NCI-H526 (cell line): ENCODE measurements at places on chromosomes 16 and 17.
A peak's percentile ranks its signal among the peaks of the same experiment; 100 is the strongest.

- DNase-seq, result peak; percentile 16
These were observed 744 bp downstream of the CMIP start for GRCh38 chr16:81445143-81445961.

DNA sequence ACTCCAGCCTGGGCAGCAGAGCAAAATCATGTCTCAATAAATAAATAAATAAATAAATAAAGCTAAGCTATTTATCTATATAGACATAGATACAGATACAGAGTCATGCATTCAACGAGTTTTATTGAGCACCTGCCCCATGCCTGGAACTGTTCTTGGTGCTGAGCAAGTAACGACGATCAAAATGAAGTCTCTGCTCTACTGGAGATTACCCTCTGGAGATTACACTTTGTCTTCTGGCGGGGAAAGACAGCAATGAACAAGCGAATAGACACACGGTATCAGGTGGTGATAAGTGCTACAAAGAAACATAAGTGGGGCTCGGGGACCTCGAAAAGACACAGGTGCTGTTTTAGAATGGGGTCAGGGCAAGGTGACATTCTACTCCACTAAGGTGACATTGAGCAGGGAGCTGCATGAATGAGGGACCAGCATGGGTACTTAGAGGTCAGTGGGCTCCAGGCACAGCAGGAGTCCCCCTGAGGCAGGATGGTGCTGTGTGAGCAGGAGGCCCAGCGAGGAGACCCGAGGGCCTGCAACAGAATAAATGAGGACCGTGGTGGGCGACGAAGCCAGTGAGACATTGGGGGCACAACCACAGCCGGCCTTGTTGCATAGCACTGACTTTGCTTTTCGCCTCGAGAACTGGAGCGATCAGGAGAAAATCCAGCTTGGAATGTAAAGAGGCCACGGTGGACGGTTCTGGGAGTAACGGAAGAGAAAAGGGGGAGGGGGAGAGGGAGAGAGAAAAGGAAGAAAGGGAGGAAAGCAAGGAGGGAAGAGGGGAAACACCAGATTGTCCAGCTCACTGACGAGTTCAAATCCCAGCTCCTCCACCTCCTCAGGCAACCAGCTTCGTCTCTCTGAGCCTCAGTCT lies 42.4 kb upstream of the MEAK7 start:
- no peak for DNase-seq

GRCh38 chr16:50298591-50299507 lies 32.5 kb downstream of the ADCY7 start:
- DNase-seq, result no peak

DNA sequence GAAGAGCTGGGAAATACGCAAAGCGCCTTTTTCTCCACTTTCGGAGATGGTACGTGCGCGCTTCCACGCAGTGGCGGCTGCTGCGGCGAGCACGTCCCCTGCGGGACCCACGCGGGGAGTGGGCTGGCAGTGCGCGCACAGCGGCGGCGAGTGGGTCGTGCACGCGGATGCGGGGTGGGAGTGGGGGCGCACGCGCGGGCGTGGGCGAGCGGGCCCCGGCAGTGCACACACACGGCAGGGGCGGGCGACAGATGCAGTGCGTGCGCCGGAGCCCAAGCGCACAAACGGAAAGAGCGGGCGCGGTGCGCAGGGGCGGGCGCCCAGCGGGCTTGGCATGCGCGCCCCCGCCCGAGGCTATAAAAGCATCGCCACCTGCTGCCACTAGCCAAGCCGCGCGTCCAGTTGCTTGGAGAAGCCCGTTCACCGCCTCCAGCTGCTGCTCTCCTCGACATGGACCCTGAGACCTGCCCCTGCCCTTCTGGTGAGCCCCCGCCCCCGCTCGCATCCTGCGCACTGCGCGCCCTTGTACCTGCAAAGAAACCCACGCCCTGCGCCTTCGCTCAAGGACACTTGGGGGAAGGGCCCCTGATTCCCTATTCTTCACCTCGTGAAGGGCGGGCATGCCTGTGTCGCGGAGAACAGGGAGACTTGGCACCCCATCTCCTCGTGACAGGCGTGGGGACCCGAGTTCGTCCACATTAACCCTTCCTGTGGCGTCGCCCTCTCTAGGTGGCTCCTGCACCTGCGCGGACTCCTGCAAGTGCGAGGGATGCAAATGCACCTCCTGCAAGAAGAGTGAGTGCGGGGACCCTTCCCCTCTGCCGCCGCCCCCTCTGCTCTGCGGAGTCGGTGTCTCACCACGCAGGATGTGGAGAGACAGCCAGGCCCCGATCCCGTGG lies at the start of gene MT3:
TSS of gene MT3 (plus strand) at position 388 of the 899 bp plus-strand sequence. CDS start at position 451, 63 bp downstream.
- DNase-seq, result peak; percentile 45

GRCh38 chr16:72609066-72609465 lies 437.1 kb upstream of the PMFBP1 start:
- DNase-seq, result no peak

DNA sequence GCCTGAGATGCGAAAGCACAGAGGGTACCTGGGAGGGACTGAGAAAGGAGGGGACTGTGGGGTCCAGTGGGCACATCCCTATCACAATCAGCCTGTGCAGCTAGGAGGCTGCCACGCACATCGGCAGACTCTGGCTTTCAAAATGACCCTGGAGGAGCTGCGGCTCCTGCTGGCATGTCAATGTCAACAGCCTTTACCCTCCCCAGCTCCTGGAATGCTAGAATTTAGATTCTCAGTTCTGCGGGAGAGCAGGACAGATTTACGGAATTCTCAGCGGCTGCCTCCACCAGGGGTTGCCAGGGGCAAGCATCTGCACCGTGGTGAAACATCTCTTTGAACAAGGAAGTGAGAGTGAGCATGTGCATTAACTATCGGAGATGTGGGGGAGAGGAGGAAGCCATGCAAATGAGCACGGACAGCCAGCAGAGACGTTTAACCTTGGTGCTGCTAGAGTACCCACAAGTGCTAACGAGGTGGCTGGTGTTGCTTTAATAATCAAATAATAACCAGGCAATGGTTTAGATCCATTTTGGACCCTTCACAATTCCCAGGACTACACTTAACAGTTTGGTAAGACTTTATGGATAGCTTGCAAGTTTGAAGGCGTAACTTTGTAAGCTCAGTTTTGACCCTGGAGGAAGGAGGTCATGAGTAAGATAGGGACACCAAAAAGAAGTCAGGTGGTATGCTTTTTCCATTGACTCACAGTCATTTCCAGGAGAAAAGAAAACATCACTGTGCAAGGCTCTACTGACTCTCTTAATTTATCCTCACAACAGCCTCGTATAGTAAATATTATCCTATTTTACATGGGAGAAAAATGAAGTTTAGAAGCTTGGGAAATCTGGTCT lies 54.1 kb downstream of the XYLT1 start:
- no peak for DNase-seq

GRCh38 chr17:58710948-58711552 lies 18.6 kb downstream of the RAD51C start:
- no peak for DNase-seq

GRCh38 chr17:39769974-39770587 lies 32.3 kb downstream of the GRB7 start:
- DNase-seq, result peak; percentile 68
